ENCODE measurements at places on chromosomes 5 and 9. TPM values are rescaled to one million over a fixed set of nuclear protein-coding genes. Genes with fewer than 3 reads are reported as not detected.

ZCCHC9 gene
- total RNA-seq, result 37.4 TPM

SNX24 gene
- total RNA-seq, result 10.6 TPM

UBAP1 gene
- total RNA-seq, result 42.9 TPM

SMIM33 gene
- total RNA-seq, result not detected

DNA sequence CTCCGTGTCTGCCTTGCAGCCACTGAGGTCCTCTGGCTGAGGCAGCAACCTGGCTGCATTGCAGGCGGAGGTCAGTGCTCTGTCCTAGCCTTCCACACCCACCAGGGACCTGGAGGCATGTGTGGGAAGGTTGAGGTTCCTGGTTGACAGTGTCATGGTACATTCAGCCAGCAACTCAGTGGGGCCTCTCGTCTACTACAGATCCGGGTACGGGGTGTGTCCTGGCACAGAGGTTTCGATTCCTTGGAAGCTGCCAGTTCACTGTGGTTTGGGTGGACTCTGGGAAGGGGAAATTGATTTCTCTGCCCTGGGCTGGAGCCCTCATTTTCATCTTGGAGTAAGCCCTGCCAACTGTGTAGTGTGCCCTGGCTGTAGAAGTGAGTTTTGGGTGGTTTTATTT lies 45.1 kb downstream of the PDE8B start:
- no peak overlapping the region for H3K4me3 ChIP-seq
- no peak for DNase-seq
- H3K27ac ChIP-seq, result no peak overlapping the region

- H3K27ac ChIP-seq, result no peak overlapping the region
- H3K4me1 ChIP-seq, result no peaks in the 10 kb centered on the region
- DNase-seq, result no peak
- no peaks in the 10 kb centered on the region for H3K36me3 ChIP-seq
Observed at GRCh38 chr5:89604342-89604741, 721.4 kb upstream of the MEF2C start.

PROP1 gene
- total RNA-seq, result not detected

DNA sequence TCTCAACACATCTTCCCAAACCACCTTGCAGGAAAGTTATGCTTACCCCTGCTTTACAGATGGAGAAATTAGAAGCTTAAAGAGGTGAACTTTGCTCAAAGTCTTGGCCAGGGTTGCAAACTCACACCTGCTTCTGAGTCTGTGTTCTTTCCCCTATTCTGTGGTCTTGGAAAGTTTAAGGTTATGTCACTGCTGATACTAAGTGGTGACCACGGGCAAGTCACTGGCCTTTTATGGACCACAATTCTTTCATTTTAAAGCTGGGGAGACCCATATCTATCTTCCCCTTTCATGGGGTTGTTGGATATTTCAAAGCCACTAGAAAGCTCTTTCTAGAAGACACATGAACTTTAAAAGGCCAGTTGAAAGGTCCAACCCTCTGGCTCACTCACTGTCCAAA lies 95.4 kb upstream of the KLF4 start:
- no peak for DNase-seq
- H3K27ac ChIP-seq, result no peak overlapping the region

PCDHB4 gene
- total RNA-seq, result 5.0 TPM

- no peaks in the 10 kb centered on the region for H3K27me3 ChIP-seq
- DNase-seq, result no peak
- H3K27ac ChIP-seq, result no peak overlapping the region
- H3K4me1 ChIP-seq, result peaks cover 23% of the 10 kb centered on the region
- H3K4me3 ChIP-seq, result no peak overlapping the region
Observed at GRCh38 chr5:140186267-140186671, 11.3 kb downstream of the CYSTM1 start.

GRCh38 chr9:34989946-34990635 lies 546 bp downstream of the DNAJB5 start:
- peak; percentile 87 for DNase-seq
- H3K4me3 ChIP-seq, result peak overlapping the region; percentile 67
- no peaks in the 10 kb centered on the region for H3K4me1 ChIP-seq

DNA sequence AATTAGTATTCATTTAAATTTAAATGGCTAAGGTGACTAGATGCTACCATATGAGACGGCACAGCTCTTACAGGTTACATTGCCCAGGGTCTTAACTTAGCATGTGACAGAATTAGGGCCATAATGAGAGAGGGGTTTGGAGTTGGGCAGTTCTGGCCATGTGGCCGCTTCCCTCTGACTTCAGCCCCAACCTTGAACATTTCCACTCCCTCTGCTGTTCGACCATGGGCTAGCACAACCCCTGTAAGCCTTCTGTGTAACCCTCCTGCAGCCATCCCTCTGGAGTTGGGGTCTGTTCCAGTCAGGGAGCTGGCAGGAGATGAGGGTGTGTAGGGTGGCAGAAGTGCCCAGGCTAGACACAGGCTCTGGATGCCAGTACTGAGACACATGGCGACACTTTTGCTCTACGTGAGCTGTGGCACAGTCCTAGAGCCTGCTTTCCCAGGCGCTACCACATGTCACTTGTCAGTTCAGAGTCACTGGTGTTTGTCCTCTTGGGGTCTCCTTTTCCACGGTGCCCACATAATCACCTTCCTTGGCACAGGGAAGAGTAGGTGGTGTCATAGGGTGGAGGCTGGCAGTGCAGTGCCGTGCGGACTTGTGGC lies 128.7 kb upstream of the PITX1 start:
- no peak overlapping the region for H3K4me3 ChIP-seq
- H3K4me1 ChIP-seq, result no peaks in the 10 kb centered on the region

GRCh38 chr5:131384616-131385214 lies 120.9 kb downstream of the CDC42SE2 start:
- no peak overlapping the region for H3K27ac ChIP-seq
- H3K4me3 ChIP-seq, result no peak overlapping the region
- peaks cover 14% of the 10 kb centered on the region for H3K36me3 ChIP-seq
- no peaks in the 10 kb centered on the region for H3K4me1 ChIP-seq
- DNase-seq, result no peak

DNA sequence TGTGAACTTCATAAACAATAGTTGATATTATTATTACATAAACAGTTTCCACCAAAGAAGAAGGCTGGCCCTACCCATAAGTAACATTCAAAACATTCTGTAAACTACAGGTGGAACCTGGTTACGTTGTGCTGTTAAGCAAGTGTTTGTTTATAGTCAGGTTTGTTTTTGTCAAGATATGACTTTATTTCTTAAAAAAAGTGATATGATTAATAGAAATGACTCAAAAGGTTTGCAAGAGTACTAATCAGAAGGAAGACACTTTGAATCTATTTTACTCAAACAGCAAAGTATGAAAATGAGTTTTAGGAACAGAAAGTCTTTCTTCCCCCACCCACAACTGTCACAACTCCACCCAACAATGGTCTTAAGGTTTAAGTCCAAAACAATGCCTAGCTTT lies 220.8 kb downstream of the PLK2 start:
- no peaks in the 10 kb centered on the region for H3K4me1 ChIP-seq
- DNase-seq, result no peak
- no peak overlapping the region for H3K4me3 ChIP-seq
- no peaks in the 10 kb centered on the region for H3K27me3 ChIP-seq

CCDC187 gene
- not detected for total RNA-seq

GRCh38 chr9:127418037-127418471 lies 6.1 kb upstream of the ZNF79 start:
- H3K27me3 ChIP-seq, result no peaks in the 10 kb centered on the region
- no peaks in the 10 kb centered on the region for H3K4me1 ChIP-seq
- H3K4me3 ChIP-seq, result no peak overlapping the region

- no peak for DNase-seq
- H3K27ac ChIP-seq, result no peak overlapping the region
- no peaks in the 10 kb centered on the region for H3K4me1 ChIP-seq
- H3K27me3 ChIP-seq, result no peaks in the 10 kb centered on the region
- H3K4me3 ChIP-seq, result no peak overlapping the region
- H3K36me3 ChIP-seq, result no peaks in the 10 kb centered on the region
Observed at GRCh38 chr9:101977614-101978210, 239.3 kb upstream of the GRIN3A start.

KIF20A gene
- total RNA-seq, result not detected

CDH12 gene
- not detected for total RNA-seq

- peak overlapping the region; percentile 70 for H3K4me3 ChIP-seq
- H3K36me3 ChIP-seq, result no peaks in the 10 kb centered on the region
- peak overlapping the region; percentile 77 for H3K27ac ChIP-seq
- H3K27me3 ChIP-seq, result no peaks in the 10 kb centered on the region
Observed at GRCh38 chr9:137604345-137605086, 970 bp upstream of the ARRDC1 start.

GRCh38 chr5:151128817-151129216 lies 28.8 kb downstream of the ANXA6 start:
- H3K27ac ChIP-seq, result no peak overlapping the region
- DNase-seq, result no peak
- H3K4me1 ChIP-seq, result peaks cover 16% of the 10 kb centered on the region
- H3K27me3 ChIP-seq, result no peaks in the 10 kb centered on the region
- peaks cover 70% of the 10 kb centered on the region for H3K36me3 ChIP-seq

- H3K36me3 ChIP-seq, result no peaks in the 10 kb centered on the region
- no peak for DNase-seq
- no peak overlapping the region for H3K27ac ChIP-seq
- H3K4me3 ChIP-seq, result no peak overlapping the region
- no peaks in the 10 kb centered on the region for H3K4me1 ChIP-seq
- H3K27me3 ChIP-seq, result no peaks in the 10 kb centered on the region
Observed at GRCh38 chr9:103243553-103243952, 248.4 kb downstream of the CYLC2 start.

MARVELD2 gene
- total RNA-seq, result not detected

DNA sequence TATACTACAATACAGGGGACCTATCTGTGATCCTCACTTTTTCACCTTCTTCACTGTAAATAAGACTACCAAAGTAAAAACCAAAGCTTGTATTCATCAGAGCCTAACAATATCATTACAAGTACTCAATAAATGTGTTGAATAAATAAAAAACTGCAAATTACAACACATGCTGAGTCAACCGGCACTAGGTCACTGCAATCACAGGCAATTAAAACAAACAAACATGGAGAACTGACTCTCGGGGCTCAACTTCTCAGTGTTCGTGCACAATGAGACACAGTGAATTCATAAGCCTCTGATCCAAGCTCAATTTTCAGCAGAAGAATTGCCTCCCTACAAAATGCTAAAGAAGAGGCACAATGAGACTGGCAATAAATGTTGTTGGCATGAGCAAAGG lies 69.2 kb downstream of the CDK5RAP2 start:
- no peak for DNase-seq
- no peaks in the 10 kb centered on the region for H3K27me3 ChIP-seq
- no peak overlapping the region for H3K4me3 ChIP-seq

- H3K36me3 ChIP-seq, result no peaks in the 10 kb centered on the region
- peaks cover 10% of the 10 kb centered on the region for H3K4me1 ChIP-seq
- peaks cover under 1% of the 10 kb centered on the region for H3K27me3 ChIP-seq
- peak overlapping the region; percentile 88 for H3K27ac ChIP-seq
Observed at GRCh38 chr5:141850786-141851185, 27.4 kb downstream of the PCDH1 start.

TMOD1 gene
- total RNA-seq, result 56.8 TPM

CNTLN gene
- 22.4 TPM for total RNA-seq
